ENCODE measurements at places on chromosomes 7 and 10. TPM values are rescaled to one million over a fixed set of nuclear protein-coding genes. Genes with fewer than 3 reads are reported as not detected.

Gene CFAP46
- total RNA-seq, result 0.38 TPM

DNA sequence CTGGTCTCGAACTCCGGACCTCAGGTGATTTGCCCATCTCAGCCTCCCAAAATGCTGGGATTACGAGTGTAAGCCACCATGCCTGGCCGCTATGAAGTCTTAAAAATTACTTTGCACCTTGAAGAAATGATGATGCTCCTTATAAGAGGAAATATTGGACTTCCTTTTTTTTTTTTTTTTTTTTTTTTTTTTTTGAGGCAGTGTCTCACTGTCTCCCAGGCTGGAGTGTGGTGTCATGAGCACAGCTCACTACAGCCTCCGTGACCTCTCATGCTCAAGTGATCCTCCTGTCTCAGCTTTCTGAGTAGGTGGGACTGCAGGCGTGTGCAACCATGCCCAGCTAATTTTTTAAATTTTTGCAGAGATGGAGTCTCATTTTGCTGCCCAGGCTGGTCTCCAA lies 65.3 kb downstream of the KMT2E start:
- DNase-seq, result no peak

Gene PSAP
- 1,098 TPM for total RNA-seq

DNA sequence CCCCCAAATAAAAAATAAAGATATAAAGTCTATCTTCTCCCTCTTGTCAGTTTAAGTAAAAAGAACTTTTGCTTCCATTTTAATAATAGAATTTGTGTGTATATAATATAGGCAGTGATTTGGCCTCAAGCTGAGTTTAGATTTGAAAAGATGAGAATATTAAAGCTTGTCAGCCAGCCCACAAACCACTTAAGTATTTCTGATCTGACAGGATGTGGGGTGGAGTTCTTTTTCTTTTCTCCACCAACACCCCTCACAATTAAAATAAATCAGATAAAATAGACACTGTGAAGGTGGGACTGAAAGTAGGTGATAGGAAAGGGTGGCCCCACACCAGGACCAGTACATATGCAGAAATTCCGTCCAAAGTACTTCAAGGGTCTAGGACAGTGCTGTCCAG lies 714.1 kb downstream of the AUTS2 start:
- no peak for DNase-seq

DNA sequence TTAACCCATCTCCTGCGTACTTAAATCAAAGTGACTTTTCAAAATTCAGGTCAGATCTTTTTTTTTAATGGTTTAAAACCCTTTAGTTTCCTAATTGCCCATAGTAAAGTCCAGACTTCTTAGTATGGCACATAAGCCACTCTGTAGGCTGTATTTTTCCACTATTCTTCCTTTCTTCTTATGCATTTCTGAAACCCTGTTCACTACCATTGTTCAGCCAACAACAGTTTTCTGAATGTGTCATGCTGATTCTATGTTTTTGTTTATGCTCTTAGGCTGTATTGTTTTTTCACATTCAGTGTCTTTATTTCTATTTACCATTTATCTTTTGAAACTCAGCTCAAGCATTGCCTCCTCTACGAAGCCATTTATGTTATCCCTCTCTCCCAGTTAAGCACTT lies 26.7 kb downstream of the CCSER2 start:
- no peak for DNase-seq

GRCh38 chr7:138854115-138854645 lies 56.2 kb upstream of the ATP6V0A4 start:
- DNase-seq, result peak; percentile 81

DNA sequence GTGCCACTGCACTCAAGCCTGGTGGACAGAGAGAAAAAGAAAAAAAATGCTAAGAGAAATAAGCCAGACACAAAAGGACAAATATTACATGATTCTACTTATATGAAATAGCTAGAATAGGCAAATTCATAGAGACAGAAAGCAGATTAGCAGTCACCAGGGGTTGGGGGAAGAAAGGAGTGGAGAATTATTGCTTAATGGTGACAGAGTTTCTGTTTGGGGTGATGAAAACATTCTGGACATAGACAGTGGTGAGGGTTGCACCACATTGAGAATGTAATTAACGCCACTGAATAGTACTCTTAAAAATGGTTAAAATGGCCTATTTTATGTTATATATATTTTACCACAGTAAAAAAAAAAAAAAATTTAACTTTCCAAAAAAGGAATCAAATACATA lies 6.4 kb upstream of the NT5C2 start:
- no peak for DNase-seq

GRCh38 chr10:28505359-28505959 lies 27.5 kb upstream of the WAC start:
- no peak for DNase-seq

Gene CYP2C19
- 0.26 TPM for total RNA-seq

Gene FBH1
- 54.5 TPM for total RNA-seq

Gene MYH16
- 0.53 TPM for total RNA-seq

DNA sequence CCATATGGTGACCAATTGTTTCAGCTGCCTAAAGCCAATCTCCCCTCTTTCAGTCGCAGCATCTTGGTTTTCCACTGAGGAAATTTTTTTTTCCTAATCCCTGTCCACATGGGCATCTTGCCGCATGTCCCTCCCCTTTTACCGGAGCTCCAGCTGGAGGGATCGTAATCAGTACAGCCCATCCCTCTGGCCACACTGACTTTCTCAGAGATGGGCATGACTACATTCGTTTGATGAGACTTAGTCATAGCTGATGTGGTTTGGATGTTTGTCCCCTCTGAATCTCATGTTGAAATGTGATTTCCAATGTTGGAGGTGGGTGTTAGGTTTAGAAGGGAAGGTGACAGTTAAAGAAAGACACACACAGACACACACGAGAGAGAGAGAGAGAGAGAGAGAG lies 186.8 kb upstream of the CXCL12 start:
- no peak for DNase-seq

Gene RNF32
- 1.8 TPM for total RNA-seq
